Colonic mucosa (tissue), 4 donors: ENCODE measurements at places on chromosomes 7 and 10. TPM values are rescaled to one million over a fixed set of nuclear protein-coding genes. Genes with fewer than 3 reads are reported as not detected.

The GIMAP4 gene
- total RNA-seq, result 6.6 TPM

- peak; percentile 33 for DNase-seq
These were observed 14.0 kb upstream of the PTTG1IP2 start for GRCh38 chr7:90455163-90456030.

DNA sequence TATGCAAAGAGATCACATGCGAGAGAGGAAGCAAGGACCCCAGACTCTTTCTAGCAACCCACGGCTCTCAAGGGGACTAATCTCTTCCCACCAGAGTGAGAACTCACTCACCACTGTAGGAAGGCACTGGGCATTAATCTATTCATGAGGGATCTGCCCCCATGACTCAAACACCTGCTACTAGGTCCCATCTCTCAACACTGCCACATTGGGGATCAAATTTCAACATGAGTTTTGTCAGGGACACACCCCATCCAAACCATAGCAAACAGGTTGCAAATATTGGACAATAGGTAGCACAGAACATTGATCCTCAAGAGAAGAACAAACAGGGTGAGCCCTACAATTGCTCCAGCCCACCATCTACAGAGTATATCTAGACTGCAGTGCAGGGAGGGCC, 740.6 kb downstream of the LRMDA start:
- no peak for DNase-seq

DNA sequence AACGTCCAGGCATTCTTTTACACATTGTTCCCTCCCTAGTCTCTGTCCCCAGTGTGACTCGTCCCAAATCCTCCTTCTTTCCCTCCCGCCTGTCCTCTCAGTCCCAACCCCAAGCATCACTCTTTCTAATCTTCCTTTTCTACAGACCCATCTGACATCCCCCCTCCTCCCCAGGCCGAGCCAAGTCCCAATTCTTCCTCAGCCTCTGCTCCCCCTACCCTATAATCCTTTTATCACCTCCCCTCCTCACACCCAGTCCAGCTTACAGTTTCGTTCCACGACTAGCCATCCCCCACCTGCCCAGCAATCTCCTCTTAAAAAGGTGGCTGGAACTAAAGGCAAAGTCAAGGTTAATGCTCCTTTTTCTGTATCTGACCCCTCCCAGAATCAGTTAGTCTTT, 95.1 kb downstream of the MACC1 start:
- DNase-seq, result no peak

DNA sequence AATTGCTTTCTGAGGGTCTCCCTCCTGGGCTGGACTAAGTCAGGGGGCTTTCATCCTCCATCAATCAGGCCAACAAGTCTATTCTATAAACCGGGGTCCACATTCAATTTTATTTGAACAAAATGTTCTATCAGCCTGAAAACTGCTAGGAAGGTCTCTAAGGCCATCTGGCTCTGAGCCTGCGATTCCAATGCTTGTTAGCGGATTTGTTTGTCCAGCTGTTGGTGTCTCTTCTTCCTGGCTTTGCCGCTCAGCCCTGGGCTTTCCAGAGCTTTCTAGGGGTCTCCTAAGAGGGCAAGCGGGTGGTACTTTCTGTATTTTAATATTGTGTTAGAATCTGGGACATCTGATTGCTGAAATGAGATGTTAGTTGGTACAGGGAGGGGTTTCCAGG, 136.7 kb downstream of the VIPR2 start:
- no peak for DNase-seq

DNA sequence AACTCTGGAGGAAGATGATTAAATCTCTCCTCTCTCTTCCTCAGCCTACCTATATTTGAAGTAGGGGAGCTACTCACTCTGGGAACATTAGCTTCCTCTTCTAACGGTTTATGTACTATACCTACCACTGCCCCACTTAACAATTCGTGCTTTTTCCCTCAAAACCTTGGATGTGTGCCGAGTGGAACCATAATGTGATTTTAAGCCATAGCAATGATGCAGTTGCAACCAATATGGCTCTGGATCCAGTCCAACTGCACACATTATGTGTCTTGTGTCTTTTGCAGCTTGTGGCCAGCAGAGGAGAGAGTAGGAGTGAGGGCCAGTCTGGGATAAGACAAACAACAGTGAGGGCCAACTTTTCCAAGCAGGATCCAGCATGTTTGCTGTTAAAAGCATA, 170.7 kb downstream of the GATA3 start:
- no peak for DNase-seq

The UPK3BL2 gene
- 13.7 TPM for total RNA-seq

DNA sequence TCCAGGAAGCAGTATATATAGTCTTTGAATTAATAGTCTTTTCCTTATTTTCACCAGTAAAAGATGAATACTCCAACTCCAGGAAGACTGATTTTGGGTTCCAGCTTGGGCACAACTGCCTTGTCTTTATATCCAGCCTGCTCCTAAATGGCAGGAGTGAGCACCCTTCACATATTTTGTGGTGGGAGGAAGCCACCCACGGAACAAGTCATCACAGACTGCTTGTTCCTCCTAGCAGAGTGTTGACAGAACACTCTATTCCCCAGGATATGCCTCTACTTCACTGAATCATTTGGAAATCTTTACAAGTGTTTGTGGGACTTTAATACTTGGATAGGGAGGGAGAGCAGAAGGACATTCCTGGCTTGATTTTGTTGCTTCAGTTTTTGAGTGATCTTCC, 31.7 kb downstream of the ITPRID1 start:
- DNase-seq, result no peak

DNA sequence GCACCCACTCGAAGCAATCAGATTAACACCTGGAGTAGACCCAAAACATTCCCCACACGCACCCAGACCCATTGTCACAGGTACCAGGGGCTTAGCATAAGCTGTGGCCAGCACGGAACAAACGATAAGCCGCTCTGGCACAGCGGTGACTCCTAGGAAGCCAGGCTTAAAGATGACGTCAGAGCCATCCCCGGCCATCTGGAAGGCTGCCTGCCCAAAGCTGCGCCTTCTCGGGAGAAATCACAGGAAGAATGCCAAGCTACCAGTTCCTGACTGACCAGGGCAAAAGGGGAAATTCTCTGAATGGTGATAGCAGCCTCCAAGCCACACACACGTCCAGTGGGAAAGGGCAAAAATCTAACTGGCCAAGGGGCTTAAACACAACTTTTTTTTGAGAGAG, 13.0 kb upstream of the WIPI2 start:
- peak; percentile 27 for DNase-seq

DNA sequence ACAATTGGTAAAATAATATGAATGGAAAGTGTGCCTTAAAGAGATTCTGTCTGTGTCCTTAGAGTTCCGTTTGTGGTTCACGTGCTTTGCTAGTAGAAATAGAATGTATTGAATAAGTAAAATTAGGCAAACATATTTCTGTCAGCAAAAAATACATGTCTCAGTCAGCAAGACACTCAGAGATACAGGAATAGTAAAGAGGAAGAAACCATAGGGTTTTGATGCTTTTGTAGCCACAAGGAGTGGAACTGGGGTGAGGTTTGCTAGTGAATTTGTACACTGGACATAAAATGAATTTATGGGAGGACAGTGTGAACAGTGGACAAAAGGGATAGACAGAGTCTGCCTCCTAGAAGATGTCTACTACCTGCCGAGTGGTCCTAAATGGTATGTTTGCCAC, 289.2 kb upstream of the NRP1 start:
- no peak for DNase-seq

DNA sequence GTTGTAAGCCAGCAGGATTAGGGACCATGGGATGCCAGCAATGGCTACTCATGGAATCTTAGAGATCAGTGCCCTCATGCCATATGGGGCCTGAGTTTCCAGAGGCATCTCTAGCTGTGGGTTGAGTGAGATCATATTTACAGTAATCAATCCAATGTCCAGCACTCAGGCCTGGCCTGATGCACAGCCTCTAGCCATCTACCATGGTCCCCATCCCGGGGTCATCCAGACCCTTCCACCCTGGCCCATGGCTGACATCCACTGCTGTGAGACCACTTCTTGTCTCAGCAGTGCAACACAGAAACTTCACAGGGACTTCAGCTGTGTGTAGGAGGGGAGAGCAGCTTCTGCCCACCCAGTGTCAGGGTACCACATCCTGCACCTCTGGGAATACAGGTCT, 6.5 kb upstream of the ADCY1 start:
- DNase-seq, result no peak

DNA sequence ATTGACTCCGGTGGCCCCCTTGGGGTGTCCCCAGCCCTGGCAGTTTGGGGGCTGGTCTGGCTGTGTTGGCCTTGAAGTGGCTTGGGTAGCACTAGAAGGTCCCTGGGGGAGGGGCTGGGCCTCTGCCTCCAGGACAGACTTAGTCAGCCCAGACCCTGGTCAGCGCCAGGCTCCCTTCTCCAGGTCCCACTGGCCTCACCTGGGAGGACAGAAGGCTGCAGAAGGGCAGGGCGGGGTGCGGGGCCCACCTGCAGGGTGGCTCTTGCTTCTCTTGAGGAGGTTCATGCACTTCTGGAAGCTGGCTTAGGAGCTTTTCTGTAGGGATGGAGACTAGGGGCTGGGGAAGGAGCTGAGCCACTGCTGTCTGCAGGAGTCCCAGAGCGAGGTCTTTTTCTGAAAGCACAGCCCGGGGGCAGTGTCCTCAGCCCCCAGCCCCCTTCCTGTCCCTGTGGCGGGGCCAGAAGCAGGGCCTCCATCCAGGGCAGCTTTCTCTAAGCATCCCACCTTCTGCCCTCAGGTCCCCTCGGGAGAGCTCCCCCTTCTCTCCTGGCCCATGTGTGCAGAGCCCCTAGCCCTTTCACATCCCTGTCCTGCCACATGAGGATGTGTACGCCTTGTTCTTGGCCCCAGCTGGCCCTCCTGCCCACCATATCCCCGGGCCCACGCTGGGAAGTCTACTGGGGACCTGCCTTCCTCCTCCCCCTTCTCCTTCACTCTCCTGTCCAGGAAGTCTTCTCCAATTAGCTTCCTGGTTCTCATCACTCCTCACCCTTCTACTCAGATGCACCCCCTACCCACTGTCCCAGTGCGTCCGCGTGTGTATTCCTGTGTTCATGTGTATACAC, 11.0 kb downstream of the TBATA start:
- no peak for DNase-seq

The CDK1 gene
- total RNA-seq, result 16.5 TPM

DNA sequence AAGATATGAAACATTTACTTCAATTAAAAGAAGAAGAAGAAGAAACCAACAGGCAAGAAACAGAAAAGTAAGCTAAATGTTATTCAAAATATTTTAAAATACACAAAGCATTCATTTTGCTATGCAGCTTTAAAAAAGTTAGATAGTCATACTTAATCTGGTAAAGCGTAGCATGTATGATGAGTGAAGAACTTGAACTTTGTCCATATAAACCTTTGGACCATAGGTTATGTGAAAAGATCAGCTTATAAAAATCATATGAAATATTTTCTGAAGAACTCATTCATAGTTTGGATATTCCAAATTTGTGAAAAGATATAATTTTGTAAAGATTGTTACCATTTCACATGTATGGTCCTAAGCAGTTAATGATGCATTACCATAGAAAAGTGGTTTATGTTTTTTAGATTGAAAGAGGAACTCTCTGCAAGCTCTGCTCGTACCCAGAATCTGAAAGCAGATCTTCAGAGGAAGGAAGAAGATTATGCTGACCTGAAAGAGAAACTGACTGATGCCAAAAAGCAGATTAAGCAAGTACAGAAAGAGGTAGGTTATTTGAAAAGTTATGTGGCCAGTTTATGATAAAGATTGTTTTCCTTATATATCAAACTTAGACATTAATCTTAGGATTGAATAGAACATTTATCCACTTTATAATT, 37.3 kb downstream of the KIF20B start:
- DNase-seq, result no peak

DNA sequence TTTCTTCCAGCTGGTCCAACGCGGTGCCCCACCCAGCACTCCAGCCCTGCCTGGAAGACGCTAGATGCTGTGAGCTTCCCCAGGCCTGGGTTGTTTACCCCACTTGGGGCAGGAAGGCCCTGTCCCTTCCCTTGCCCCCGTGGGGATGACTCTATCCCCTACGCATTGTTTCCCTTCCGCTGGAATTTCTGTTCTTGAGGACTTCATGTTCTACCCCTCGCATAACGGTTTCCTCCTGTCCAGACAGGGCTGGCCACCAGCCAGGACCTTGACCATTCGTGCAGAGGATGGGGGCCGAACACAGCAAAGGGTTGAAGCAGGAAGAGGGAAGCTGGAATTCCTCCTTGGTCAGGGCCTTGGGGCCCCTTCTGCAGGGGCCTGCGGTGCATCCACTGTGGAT, 14.7 kb upstream of the SERPINE1 start:
- no peak for DNase-seq

DNA sequence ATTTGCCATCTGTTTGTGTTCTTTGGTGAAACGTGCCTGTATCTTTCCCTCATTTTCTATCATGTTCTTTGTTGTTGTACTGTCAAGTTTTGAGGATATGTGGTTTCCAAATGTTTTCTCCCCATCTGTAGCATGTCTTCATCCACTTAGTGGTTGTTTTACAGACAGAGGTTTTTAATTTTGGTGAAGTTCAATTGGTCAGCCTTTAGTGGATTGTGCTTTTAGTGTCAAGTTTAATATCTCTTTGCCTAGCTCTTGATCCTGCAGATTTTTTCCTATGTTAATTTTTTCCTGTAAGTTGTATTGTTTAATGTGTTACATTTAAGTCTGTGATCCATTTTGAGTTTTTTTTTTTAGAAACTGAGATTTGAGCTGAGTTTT, 95.9 kb downstream of the ANKRD61 start:
- no peak for DNase-seq

The TAS2R5 gene
- 1.2 TPM for total RNA-seq

DNA sequence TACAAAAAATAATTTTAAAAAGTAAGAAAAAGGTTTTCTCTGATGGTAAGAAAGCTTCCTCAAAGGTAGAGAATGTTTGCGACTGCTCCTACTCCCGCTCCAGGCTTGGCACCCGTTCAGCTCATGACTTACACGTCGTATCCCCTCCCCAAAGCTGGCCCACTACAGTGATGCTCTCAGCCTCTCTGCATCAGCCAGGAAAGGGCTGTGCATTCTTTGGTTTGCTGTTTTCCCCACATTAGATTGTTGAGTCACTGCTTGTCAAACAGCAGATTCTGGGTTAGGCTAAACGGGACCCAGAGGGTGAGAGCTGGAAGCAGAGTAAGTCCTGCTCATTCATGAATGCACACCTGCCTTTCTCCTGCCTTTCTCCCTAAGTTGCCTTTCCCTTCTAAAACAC, 54.7 kb upstream of the NMT2 start:
- DNase-seq, result no peak

The ACSL5 gene
- 218 TPM for total RNA-seq

DNA sequence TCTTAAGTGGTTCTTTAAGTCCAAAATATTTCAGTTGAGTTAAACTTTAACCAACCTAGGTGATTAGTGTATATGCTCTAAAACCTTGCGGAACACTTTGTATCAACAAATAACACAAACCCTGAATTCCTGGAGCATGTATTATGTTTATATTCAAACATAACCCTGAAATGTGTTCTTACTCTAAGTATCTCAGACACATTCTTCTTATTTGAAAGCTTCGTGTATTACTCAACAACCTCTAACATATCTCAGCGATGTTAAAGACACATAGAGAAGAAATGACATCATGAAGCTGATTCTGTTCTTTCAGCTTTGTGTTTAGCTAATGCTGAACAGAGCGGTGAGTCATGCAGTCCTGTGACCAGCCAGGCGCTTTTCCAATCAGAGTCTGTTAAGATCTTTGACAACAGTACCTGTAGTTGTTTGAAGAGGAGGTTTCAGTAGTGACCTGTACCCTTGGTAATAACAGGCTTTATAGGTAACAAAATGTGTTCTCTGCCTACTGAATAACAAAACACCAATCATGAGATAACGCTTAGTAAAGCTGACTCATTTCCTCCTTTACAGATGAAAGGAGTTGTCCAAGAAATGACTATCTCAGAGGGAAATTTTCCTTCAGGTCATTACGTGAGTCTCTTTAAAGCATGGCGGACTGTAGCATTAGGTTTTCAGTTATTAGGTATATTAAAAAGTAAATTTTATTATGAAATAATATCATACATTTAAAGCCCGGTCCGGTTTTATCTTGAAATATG, 67.3 kb upstream of the KLF6 start:
- peak; percentile 92 for DNase-seq
